ENCODE measurements at places on chromosomes 5 and 9.

GRCh38 chr5:171595401-171595800, 176.0 kb downstream of the FGF18 start:
- no peak for DNase-seq

DNA sequence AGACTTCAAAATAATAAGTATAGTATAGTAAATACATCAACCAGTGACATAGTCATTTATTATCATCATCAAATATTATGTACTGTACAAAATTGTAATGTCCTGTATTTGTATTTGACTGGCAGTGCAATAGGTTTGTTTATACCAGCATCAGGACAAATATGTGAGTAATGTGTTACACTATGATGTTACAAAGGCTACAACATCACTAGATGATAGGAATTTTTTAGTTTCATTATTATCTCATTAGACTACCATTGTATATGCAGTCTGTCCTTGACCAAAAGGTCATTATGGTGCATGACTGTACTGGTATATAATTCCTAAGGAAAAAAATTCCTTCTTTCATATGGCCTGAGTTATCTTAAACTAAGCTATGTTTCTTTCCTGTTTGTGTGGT, 63.6 kb upstream of the VCAN start:
- no peak for DNase-seq

GRCh38 chr9:103625161-103625804, 468.8 kb upstream of the SMC2 start:
- DNase-seq = no peak

DNA sequence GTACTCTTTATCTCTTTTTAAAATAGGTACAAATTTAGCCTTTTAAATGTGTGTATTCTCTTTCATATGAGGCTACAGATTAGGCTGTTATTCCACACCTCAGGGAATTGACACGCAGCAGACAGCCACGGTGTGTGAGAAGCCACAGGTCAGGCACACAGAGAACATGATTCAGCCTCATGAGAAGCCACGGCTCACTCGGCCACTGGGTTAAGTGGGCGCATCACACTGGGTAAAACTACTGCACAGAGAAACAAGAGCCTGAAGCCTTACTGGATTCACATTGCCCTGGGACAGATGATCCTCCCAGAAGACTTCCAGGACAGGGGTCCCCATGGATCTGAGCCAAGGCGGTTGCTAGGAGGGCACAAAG, 28.2 kb downstream of the LPCAT1 start:
- no peak for DNase-seq

DNA sequence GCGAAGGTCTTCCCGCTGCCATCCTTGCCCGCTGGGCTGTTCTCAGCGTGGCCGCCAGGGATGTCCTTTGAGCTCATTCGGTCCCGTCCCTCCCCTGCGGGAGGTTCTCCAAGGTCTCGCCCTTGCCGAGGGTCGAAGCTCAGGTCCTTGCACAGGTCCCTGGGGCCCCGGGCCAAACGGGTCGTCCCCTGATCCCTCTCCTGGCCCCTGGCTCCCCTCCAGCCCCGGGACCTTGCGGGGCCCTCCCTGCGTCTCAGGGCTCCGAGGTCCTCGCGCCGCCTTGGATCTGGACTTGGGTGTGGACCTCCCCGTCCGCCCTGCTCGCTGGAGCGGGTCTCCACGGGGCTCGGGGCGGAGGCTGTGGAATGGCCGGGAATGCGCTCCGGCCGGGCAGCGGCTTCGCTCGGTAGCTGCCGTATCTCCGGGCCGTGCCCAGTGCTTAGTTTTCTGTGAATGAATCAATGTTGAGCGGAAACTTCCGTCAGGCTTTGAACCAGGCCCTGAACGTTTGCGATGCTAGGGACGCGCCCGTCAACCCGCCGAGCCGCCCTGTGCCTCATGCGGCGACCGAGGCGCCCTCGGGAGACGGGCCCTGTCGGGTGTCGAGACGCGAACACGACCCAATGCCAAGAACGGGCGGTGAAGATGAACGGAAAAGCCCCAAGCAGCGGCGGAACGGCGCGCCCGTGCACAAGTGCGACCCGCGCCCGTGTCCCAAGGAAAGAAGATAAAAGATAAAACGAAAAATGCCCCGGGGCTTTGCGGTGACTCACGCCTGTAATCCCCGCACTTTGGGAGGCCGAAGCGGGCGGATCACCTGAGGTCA, 780 bp downstream of the RNU6ATAC start:
- DNase-seq = peak; percentile 3

DNA sequence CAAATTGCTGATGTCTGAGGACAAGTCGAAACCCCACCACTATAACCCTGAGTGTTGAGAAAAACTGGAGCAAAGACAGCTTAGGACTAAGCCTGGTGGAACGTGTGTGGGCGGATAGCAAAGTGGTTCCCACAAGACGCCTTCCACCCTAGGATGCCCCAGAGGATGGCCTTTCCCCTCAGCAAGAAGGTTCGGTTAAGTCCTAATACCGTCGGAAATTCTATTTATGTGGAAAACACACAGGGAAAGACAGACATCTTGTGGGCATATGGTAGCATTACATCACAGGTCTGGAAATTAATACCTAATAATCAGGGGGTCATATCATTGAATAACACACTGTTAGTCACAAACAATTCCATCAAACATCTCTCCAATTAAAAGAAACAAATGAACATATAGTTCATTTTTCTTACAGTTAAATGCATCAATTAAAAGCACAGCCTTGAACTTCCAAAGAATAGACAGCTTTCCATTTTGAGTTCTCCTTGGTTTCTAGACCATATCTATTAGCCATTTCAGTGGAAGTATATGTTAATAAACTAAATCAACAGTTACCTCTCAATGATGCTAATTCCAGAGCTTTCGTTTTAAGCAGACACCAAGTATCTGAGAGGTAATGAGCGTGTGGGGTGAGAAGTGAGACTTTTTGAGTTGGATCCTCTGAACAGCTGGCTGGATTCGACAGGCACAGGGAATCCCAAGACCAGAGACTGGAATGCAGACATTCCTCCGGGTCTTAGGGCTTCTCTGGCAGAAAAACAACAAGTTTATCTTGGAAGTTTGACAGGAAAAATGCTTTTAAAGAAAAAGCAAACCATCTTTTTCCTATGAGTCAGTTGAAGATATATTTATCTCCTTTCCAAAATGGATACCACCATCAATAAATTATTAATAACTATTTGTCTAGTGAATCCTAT, 2.9 kb upstream of the ICE1 start:
- peak; percentile 41 for DNase-seq

DNA sequence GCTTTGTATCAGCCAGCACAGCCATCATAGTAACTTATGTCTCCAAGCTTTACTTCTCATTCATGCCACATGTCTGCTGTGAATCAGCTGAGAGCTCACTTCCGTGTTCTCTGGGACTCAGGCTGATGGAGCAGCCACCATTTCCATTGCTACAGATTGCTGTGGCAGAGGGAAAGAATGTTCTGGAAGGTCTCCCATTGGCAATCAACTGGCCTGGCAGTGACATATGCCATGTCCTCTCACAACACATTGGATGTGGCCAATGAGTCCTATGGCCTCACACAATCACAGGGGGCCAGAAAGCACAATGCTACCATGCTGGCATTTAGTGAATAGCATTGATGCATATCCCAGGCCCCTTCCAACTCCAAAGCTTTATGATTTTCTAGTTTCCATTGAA, 44.1 kb downstream of the KIF4B start:
- DNase-seq = no peak

DNA sequence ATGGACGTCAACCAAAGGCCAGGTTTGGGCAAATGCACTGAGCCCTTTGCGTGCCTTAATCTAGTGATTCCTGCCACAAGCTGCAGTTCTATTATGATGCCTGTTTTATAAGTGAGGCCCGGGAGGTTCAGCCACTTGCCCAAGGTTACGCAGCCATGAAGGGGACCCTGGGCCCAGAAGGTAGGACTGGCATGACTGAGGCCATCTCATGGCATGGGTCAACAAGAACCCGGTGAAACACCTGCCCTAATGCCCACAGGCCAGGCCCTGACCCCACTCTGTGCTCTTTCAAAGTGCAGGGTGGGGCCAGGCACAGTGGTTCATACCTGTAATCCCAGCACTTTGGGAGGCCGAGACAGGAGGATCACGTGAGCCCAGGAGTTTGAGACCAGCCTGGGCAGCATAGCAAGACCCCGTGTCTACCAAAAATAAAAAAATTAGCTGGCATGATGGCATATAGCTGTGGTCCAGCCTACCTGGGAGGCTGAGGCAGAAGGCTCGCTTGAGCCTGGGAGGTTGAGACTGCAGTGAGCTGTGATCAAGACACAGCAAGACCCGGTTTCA, 8.6 kb downstream of the NINJ1 start:
- DNase-seq = no peak

- no peak for DNase-seq
Observed at GRCh38 chr9:4495537-4495936, 5.3 kb downstream of the SLC1A1 start.

DNA sequence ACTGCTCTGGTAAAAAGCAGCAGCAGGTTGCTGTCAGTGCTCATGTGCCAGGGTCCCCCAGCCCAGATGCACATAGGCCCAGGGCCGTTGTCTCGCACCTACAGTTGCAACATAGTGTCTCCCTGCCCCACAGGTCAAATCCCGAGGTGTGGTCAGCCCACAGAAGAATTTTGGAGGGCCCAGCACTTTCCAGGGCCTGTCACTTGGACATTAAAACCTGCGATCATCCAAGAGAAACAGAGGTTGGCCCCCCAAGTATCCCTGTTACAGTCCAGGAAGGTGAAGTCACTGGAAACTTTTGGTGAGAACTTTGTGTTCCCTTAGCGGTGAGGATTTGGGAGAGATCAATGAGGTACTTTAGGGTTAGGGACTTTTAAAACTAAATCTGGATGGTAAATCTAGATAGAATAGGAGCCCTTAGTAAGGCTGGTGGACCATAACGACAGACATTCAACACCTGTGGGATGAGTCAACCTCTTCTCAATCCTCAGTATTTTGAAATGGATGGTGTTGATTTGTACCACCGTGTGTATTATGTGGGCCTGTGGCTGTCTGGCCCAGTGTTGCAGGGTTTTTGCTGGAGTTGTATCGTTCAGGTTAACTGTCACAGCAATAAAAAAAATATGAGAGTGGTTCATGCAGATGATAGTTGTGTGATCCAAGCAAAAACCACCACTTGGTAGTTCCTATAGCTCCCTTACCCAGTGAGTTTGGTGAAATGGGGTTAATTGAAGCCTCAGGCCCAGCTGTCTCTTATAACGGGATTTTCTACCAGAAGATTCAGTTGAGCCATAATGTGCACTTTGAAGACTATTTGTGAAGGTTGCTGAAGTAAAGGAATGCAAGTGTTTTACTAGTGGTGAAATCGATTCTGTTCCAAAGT, 19.2 kb downstream of the OR2S2 start:
- no peak for DNase-seq

GRCh38 chr9:109993250-109993978, 213.4 kb downstream of the PALM2AKAP2 start:
- DNase-seq = no peak

DNA sequence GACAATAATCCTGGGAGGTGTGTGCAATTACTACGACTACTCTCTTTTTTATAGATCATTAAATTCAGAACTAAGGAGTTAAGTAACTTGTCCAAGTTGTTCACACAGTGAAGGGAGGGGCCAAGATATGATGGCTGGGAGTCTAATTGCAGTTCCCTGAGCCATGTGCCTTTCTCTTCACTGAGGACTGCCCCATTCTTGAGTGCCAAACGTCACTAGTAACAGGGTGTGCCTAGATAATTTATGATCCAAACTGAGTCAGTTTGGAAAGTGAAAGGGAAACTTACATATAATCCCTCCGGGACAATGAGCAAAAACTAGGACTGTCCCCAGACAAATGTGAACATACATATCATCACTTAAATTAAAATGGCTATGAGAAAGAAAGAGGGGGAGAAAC, 20.2 kb downstream of the IL7R start:
- no peak for DNase-seq

DNA sequence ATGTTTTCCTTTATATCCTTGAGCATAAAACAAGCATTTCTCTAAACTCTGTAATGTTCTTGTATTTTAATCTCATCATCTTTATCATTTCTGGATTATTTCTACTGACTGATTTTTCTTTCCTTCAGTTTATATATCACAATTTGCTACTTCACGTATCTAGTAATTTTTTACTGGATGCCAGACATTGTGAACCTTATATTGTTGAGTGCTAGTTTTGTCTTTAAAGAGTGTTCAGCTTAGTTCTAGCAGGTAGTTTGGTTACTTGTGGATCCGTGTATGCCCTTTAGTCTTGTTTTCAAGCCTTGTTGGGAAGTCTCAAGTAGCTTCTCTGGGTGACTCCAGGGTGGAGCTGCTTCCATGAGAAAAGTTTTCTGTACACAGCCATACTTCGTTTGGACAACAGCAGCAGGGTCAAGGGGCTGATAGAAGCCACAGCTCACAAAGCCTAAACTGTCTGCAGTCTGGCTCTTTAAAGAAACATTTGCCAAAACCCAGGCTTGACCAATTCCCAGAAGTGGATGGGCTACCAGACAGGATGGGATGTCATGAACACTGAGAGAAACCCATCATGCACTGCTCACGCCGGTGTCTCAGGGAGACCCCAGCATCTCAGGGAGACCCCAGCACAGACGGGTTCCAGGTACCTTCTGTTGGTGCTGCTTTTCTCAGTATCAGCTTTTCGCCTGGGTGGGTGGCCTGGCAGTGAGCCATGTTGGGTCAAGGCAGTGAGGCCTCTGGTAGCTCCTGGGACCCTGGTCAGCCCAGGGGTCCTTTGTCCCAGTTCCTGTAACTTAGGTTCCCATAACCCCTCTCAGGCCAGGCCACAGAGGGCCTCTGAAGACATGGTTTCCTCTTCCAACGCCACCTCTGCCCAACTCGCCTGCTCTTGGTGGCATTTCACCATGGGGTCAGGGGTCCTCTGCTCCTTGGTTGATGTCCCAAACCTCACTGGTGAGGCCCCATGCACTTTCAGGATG, 29.1 kb downstream of the TRIP13 start:
- no peak for DNase-seq

DNA sequence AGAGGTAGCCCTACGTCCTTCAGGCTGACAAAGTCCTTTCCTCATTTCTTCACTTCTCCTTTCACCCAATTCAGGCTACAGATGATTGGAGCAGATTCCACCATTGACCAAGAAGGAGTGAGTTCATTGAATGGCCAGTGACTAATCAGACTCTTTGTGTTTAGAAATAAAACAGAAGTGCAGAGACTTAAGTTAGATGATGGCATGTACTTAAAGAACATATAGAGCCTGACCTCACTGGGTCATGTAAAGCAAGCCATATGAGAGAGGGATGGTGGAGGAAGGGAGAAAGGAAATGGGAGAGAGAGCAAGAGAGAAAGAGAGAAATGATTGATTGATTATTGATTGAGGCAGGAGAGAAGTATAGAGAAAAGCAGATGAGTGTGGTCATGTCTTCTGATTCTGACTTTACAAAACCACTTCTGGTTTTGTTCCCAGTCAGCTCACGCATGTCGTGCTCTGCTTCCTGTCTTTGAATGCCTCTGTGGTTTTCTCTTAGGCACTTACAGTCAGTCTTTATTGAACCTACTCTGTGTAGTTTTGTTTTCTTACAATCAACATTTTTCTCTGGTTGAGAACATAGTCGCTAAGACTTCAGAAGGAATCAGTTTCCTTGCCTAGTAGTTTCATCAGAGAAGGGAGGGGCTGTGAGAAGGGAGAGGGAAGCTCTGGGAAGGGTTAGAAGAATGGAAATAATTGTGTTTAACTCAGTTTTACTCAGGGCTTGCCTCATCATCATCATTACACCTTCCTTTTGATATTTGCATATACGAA, 149.2 kb upstream of the KLF9 start:
- no peak for DNase-seq

GRCh38 chr5:34737731-34738130, 81.6 kb downstream of the RAI14 start:
- DNase-seq = no peak

GRCh38 chr5:133938039-133938821, 30.2 kb downstream of the C5orf15 start:
- no peak for DNase-seq

Data from NCI-H2081 (cell line).